NCI-H524 (cell line): ENCODE measurements at places on chromosomes 7 and 10.

DNA sequence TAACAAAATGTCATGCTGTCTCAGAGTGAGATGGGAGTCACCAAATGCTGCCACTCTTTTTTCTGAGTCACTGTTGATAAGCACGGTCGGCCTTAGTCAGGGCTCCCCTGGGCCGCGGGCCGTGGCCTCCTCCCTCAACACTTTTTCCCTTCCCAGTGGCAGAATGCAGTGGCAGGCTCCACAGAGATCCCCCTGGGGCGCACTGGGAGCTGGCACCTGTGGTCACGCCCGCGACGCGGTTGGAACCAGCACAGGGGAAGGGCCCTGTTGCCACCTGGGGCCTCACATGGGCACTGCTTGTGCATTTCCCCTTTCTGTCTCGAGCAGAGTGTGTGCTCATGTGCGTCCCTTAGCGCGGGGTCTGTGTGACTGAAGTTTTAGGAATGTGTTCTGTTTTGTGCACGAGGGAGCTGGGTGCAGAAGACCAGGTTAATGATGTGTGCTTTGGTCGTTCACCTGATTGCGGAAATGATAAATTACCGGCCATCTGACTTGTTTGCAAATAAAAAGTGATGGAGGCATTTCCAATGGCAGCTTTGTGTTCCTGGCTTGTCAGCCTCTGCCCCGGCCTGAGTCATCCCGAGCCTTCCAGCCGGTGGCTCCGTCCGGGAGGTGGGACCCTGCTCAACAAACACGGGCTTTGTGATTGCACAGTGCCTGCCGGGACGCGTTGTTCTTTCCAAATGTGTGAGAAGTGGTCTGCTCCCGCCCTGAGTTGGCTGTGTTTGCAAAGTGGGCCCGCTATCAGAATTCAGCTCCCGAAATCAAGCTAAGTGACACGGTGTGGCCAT is 100.7 kb downstream of the NKX6-2 start:
- no peak for DNase-seq

DNA sequence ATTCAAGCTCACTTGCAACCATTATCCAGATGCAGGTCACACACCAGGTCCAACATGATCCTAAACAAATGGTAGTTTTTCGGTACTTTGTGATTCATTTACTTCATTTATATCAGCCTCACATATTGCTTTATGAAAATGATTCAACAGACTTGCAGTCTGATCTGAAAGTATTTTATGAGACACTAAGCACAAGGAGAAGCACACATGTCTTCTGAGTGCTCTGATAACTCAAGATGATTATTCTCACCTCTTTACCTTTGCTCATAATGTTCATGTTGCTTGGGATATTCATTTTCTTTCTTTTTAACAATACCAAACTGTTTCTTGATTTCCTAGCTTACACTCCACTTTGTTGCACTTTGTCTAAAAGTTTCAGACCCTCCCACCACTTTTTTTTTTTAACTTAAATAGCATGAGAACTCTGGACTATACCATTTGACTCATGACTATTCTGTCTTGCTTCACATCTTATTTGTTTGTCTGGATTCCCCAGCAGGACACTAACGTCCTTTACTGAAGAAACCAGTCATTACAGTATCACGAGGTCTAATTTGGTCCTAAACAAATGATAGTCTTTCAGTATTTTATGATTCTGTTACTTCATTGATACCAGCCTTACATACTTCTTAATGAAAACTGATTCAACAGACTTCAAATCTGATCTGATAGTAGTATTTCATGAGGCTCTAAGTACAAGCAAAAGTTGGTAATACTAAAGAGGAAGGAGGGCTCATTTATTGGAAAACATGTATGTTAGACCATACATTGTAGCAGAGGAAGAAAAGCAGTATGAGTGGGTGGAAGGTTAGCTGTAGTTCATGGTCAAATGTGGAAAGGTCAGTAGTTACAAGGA is 171.8 kb upstream of the AHR start:
- no peak for DNase-seq

DNA sequence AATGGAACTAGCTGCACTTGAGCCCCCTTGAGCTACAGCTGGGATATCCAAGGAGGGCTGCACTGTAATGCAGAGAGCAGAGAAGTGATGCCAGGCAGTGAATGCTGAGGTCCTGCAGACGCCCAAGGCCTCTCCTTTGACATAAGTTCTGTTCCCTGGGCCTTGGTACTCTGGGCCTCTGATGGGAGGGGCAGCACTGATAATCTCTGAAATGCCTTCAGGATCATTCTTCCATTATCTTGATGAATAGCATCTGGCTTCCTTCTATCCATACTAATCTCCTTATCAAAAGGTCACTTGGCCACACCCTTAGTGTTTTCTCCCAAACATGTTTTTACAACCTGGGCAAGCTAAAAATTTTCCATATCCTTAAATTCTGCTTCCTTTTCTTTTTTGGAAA is 6.9 kb downstream of the GRB10 start:
- no peak for DNase-seq

- no peak for DNase-seq
Measured at GRCh38 chr7:88317422-88317821, 10.7 kb upstream of the STEAP4 start.

- no peak for DNase-seq
Measured at GRCh38 chr7:65221683-65222082, 152.0 kb upstream of the ZNF92 start.

GRCh38 chr7:155589001-155589980 is 42.9 kb upstream of the CNPY1 start:
- peak; percentile 76 for DNase-seq

- DNase-seq: no peak
Measured at GRCh38 chr7:159036916-159037605, 107.6 kb downstream of the VIPR2 start.

DNA sequence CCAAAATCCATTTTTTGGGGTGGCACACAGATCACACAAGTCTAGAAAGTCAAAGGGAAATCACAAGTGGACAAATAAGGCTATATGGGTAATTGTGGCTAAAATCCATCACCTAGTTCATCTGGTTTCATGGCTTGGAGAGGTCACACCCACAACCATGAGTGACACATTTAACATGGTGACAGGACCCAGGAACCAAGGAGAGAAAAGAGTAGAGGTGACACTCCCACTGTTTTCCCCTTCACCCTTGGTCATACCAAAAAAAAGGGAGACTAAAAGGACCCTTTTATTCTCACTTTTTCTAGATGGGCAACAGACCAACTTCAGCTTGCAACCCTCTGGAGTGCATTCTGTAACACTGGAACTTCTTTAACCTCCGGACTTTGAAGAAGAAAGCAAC is 46.2 kb upstream of the ZNF107 start:
- no peak for DNase-seq

GRCh38 chr7:98187138-98187502 is 24.1 kb upstream of the BHLHA15 start:
- no peak for DNase-seq

DNA sequence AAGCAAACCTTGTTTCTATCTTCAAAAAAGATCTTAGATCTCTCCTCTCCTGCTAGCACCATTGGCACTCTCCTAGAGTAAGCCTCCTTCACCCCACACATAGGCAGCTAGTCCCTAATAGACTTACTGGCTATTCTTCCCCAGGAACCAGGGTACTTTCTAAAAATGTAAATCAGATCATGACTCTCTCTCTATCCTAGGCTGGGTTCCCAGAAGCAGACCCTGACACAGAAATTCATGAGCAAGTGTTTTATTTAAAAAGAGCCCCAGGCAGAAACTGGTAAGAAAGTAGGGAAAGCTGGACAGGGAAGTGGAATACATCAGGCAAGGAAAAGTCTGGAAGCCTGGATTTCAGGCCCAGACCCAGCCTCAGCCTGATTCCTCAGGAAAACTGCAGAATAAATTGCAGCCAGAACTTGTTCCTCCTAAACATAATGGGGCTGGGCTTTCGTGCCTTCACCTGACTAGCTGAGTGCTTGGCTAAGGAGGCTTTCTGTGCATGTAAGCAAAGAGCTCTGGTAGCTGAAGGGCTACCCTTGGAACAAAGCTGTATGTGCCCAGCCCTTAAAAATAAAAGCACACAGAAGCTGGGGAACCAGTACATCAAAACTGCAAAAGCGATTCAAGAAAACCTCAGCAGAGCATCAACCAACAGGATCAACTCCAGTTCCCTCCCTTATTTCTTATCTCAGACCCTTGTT is 18.8 kb upstream of the SORBS1 start:
- no peak for DNase-seq
